ENCODE measurements at places on chromosomes 2 and 18.

DNA sequence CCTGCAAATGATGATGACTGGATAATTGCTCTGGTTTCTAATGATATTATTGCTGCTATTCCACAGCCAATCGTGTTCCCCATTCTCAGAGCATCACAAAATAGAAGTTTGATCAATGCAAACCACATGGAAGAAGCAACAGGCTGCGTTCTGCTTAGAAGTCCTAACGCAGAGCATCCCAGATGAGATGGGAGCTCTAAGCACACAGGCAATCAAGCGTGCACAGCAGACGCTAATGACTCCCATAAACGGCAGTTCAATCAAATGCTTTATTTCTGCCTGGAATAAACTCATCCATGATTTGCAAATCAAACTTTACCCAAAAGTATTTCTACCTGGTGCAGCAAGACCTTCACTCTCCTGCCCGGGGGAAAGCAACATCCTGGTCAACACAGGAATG lies 304.2 kb downstream of the FBXO15 start:
- DNase-seq: no peak

- no peak for DNase-seq
Observed at GRCh38 chr18:26624443-26624842, 76.1 kb upstream of the KCTD1 start.

GRCh38 chr2:128379021-128380015 lies 60.6 kb upstream of the HS6ST1 start:
- no peak for DNase-seq

DNA sequence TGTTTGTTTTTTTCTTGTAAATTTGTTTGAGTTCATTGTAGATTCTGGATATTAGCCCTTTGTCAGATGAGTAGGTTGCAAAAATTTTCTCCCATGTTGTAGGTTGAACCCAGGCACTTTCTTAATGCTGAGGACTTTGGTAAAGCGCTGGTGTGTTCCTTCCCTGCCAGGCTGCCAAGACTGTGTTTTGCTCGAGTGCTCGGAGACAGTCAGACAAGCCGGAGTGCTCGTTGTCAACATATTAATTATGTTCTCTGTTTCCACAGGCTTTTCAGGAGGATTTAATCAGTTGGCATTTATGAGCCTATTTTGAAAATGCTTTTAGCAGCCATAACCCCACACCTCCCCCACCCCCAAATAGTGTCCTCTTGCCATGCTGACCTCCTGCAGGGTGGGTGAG lies 6.4 kb downstream of the MTCL1 start:
- no peak for DNase-seq

DNA sequence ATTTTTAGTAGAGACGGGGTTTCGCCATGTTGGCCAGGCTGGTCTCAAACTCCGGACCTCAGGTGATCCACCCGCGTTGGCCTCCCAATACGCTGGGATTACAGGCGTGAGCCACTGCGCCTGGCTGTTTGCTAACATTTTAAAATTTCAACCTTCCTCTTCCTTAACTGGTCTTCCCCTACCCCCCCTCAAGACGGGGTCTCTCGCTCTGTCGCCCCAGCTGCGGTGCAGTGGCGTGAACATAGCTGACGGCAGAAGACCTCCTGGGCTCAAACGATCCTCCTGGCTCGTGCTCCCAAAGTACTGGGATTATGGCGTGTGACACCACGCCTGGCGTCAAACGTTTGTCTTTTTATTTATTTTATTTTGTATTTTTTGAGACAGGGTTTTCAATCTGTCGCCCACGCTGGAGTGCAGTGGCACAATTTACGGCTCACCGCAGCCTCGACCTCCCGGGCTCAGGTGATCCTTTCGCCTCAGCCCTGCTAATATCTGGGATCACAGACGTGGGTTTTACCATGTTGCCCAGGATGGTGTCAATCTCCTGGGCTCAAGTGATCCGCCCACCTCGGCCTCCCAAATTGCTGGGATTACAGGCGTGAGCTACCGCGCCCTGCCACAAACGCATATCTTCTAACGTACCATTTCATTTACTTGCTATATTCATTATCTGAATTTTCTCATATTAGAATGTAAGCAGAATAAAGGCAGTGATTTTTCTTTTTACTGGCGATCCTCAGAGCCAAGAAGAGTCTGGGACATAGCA lies 984 bp upstream of the MSH2 start:
- DNase-seq: no peak
